ENCODE measurements at places on chromosomes 2 and 18.

GRCh38 chr2:62884514-62884913 is 166.1 kb upstream of the OTX1 start:
- no peak for DNase-seq

GRCh38 chr2:120418174-120418787 is 72.3 kb downstream of the INHBB start:
- no peak for DNase-seq

GRCh38 chr18:57497372-57498294 is 62.5 kb downstream of the ONECUT2 start:
- DNase-seq, result no peak

DNA sequence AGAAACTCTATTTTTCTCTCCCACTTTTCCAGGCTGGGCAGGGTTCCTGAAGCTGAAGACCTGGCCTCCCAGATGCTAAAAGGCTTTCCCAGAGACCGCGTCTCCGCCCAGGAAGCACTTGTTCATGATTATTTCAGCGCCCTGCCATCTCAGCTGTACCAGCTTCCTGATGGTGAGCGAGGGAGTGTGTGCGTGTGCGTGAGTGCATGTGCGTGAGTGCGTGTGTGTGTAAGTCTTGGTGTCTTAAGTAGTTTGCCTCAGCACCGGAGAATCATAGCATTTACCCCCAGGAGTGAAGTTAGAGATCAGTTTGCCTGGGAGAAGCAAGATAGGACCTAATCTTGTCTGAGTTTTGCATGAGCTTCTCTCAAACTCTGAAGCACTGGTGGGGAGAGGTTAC is 73.7 kb downstream of the CDK15 start:
- no peak for DNase-seq

DNA sequence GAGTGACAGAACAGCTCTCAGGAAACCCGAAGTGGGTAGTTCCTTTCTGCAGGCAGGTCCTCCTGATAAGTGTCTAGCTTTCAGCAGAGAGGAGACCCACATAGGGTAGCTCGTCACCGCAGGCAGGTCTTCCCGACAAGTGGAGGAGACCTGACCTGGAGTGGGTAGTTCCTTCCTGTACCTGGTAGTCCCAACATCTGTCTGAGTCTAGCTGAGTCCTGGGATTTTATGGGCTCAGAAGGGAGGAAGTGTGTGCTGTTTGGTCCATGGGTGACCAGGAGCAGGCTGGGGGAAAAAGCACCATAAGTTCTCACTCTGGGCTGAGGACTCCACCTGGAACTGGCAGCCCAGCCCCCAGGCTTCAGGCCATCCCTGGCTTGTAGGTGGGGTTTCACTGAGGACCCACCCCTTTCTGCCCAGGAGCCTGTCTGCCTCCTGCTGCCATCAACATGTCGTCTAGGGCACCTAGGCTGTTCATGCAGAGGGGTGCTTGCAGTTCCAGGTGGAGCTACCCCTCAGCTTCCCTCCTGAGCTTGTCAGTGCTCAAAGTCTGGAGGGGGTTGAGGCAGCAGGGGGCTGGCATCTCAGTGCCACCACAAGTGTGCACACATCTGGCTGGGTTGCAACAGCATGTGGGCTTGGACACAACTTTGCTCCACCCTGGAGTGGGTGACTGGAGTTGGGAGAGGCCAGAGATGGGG is 9.4 kb downstream of the DYSF start:
- no peak for DNase-seq

GRCh38 chr2:190467575-190468083 is 59.5 kb downstream of the MFSD6 start:
- no peak for DNase-seq
